ENCODE measurements at places on chromosomes 2 and 18. TPM values are rescaled to one million over a fixed set of nuclear protein-coding genes. Genes with fewer than 3 reads are reported as not detected.

SPC25 gene
- 0.60 TPM for total RNA-seq

DNA sequence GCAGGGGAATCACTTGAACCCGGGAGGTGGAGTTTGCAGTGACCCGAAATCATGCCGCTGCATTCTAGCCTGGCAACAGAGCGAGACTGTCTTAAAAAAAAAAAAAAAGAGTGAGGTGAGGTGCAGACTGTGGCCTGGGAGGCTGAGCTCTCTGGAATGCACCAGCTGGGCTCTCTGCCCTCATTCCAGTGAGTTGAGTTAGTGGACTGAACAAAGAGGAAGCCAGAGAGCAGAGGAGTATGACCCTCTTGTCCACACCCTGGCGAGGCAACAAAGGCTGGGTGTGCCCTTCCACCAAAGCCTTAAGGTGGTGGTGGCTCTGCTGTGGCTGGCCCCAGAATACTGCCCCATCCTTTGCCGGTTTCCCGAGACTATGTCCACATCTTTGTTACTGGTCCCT is 71.3 kb upstream of the ACKR3 start:
- H3K36me3 ChIP-seq, result no peaks in the 10 kb centered on the region
- no peak overlapping the region for H3K27ac ChIP-seq
- H3K4me3 ChIP-seq, result no peak overlapping the region
- no peaks in the 10 kb centered on the region for H3K27me3 ChIP-seq

CFAP65 gene
- total RNA-seq, result not detected

DNA sequence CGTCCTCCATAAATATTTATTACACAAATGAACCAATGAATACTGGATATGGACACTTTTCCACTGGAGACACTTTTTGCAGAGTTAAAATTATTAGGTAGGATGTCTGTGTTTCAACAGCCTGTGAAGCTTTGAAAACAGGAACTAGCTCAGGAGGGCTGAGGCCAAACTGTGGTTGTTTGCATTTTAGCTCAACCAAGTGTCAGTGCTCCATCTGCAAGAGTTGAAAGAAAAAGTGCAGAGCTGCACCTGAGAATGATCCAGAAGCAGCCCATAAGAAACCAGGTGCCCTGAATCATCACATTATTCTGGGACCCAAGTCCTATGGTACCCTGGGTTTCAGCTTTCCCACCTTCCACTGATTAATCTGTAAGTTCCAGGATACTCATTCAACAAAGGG is 180.4 kb downstream of the TRIB2 start:
- no peaks in the 10 kb centered on the region for H3K4me1 ChIP-seq
- H3K4me3 ChIP-seq, result no peak overlapping the region
- no peak for DNase-seq

DNA sequence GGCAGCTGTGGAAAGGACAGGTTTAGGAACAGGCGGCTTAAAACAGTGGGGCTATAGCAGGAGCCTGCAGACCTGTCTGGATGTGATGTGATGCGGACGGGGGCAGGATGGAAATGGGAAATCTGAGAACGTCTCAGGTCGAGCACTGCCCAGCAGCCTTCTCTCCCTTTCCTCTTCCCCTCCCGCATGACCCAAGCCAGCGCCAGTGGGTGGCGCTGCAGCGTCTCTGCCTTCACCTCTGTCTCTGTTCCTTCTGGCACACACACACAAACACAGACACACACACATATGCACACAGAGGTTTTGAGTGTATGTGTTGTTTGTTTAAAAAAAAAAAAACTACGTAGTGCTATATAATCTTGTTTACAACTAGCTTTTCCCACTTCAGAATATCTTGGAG is 82.0 kb upstream of the SLC66A3 start:
- H3K27ac ChIP-seq, result no peak overlapping the region
- DNase-seq, result no peak
- no peaks in the 10 kb centered on the region for H3K4me1 ChIP-seq
- no peak overlapping the region for H3K4me3 ChIP-seq

All from left ventricle myocardium inferior (tissue), 1 donor.